ENCODE measurements at places on chromosomes 2 and 18. TPM values are rescaled to one million over a fixed set of nuclear protein-coding genes. Genes with fewer than 3 reads are reported as not detected.
A peak's percentile ranks its signal among the peaks of the same experiment; 100 is the strongest.

- DNase-seq: no peak
Measured at GRCh38 chr2:28119631-28120030, 229.1 kb downstream of the BABAM2 start.

DNA sequence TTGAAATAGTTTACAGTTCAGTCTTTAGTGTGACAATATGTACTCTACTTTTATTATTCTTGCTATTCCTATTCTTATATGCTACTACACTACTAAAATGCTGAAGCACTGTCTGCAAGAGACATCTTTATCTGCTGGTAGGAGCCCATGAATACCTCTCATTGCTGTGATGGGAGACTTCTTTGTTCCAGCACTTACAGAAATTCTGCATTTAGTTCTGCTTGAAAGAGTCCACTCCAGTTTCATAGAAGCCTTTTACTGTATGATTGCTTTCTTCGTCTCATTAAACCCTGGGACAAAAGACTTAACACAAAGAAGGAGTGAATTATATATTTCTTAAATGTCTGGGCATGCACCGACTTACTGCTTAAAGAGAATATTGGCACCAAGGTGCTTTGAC, 272.7 kb downstream of the CD226 start:
- DNase-seq: no peak

DNA sequence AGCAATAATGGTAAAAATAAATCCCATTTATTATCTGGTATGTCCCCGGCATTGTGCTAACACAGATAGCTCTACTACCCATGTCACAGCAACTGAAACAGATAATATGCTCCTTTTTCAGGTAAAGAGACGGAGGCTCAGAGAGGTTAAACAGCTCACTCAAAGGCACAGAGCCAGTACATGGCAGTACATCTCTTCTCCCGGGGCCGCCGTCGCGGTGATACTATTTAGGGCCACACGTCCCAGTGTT, 693 bp upstream of the PDK1 start:
- DNase-seq: no peak

DNA sequence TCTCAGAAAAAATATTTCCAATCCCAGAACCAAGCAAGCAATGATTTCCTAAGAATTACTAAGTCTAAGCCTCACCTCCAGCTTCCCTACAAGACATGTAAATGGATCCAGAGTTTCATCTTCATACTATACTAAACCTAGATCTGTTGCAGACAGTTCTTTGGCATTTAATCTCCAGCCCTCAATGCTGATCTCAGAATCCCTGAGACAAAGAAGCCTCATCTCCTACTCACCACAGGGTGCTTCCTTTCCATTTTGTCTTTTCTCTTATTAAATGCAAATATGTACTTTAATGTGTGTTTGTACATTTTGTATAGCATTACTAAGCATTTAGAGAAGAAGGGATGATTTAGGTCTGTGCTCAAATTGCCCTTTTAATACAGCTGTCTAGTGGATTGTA, 954.9 kb downstream of the TDRD15 start:
- DNase-seq: no peak

DNA sequence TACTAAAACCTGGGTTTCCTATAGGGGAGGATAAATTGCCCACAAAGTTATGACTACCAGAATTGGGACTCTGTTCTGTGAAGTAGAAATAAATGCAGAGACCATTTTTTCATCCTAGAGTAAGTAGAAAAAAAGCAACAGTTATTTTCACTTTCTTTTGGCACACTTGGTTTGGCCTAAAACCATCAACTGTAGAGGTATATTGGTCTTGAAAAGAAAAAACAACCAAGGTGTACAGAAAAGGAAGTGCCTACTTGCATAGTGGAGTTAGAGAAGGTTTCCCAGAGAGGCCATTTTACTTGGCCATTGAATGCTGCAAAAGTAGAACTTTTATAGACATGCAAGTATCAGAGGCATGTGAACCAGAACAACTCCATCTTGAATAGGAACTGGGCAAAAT, 89.4 kb upstream of the TACR1 start:
- no peak for DNase-seq

- DNase-seq: no peak
Measured at GRCh38 chr2:173134703-173135102, 59.1 kb downstream of the MAP3K20 start.

DNA sequence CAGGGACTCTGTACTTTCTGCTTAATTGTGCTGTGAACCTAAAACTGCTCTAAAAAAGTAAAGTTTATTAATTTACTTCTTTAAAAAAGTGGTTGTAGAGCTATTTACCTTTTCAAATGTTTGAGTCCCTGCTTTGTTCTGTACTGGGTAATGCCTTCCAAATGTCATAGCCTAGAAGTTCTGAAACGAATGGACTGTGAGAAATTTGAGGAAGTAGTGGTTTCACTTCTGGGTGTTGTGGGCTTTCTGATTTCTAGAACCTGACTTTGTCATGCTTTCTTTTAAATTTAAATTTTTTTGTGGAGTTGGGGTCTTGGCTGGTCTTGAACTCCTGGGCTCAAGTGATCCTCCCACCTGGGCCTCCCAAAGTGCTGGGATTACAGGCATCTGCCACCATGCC, 44.6 kb downstream of the SMAD4 start:
- no peak for DNase-seq

GRCh38 chr2:188414869-188415753, 123.4 kb downstream of the GULP1 start:
- DNase-seq: no peak

- no peak for DNase-seq
Measured at GRCh38 chr2:176699098-176699497, 429.9 kb downstream of the MTX2 start.

GRCh38 chr2:96945014-96945413, 41.4 kb downstream of the FAM178B start:
- no peak for DNase-seq

- no peak for DNase-seq
Measured at GRCh38 chr2:210440206-210440605, 36.4 kb downstream of the LANCL1 start.

- DNase-seq: peak; percentile 33
Measured at GRCh38 chr18:49813069-49813318, 339 bp downstream of the ACAA2 start.

- DNase-seq: no peak
Measured at GRCh38 chr2:109427661-109428091, 186.1 kb downstream of the SEPTIN10 start.

DNA sequence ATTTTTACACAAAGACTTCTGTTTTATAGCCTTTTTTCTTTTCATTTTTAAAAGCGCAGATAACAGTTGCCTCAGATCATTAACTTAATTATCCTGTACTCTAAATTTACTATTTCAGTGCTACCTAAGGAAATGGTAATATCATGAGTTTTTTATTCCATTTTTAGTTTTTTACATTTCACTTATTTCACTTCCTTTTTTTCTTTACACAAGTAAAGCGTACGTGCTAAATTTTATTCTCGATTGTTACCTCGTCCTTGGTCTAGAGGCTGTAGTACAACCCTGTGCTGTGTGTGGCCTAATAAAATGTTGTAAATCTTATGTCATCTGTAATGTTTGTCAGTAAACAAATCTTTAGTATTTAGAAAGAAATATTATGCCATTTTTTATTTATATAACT, 49.2 kb downstream of the CRIM1 start:
- no peak for DNase-seq

Gene ELOA2
- total RNA-seq: not detected

Gene IL36B
- total RNA-seq: not detected

Gene SFTPB
- not detected for total RNA-seq

Gene GPR39
- total RNA-seq: not detected

Gene SERPINB12
- not detected for total RNA-seq

Gene ACP1
- 68.0 TPM for total RNA-seq

Gene C2orf80
- total RNA-seq: not detected

Gene SCYGR7
- not detected for total RNA-seq

Gene ACTR2
- 100.0 TPM for total RNA-seq

All from left ventricle myocardium inferior (tissue), 1 donor.